Frontal cortex (tissue), 4 donors: ENCODE measurements at places on chromosomes 11 and 22. TPM values are rescaled to one million over a fixed set of nuclear protein-coding genes. Genes with fewer than 3 reads are reported as not detected.

DNA sequence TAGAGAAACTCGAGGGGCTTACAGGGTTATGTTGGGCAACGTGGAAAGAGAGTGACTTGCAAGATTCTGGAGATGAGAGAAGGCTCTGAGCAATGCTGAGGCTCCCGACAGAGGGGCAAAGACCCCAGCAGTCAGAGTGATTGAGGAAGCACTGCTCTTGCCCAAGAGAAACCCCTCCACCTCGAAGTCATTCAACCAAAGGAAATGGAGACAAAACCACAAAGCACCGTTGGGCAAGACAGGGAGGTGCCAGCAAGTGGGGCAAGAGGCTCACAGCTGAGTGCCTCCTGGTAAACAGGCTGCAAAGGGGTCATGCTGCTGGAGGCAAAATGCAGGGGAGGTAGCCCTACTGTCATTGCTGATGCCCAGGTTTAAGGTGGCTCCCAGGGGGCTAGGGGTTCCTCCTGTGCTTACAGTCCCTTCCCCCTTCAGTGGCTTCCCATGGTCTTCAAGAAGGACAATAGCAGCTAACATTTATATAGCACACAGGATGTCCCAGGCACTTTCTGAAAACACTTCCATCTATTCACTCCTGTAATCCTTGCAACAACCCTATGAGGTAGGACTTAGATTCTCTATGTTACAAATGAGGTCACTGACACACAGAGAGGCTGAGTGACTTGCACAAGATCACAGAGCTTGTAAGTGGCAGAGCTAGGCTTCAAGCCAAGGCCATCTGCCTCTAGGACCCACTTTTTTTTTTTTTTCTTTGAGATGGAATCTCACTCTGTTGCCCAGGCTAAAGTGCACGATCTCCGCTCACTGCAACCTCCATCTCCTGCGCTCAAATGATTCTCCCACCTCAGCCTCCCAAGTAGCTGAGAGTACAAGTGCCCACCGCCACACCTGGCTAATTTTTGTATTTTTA, 18.1 kb upstream of the MYH9 start:
- DNase-seq = no peak

DNA sequence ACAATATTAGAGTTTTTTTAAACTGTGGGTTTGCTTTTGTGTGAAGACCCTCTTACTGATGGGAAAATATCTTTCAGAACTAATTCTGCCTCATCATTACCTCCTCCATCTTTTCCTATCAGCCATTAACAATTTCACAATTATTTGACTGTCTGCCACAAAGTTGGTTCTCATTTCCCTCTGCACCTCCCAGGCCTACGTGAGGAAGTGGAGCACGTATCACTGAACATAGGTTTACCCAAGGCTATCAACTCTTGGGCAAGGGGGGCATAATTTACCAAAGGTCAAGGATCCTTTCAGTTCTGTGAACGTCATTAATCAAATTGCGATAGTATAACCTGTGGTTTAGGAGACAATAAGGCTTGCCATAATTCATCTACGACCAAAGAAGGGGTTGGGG, 60.0 kb downstream of the LIF start:
- DNase-seq = no peak

DNA sequence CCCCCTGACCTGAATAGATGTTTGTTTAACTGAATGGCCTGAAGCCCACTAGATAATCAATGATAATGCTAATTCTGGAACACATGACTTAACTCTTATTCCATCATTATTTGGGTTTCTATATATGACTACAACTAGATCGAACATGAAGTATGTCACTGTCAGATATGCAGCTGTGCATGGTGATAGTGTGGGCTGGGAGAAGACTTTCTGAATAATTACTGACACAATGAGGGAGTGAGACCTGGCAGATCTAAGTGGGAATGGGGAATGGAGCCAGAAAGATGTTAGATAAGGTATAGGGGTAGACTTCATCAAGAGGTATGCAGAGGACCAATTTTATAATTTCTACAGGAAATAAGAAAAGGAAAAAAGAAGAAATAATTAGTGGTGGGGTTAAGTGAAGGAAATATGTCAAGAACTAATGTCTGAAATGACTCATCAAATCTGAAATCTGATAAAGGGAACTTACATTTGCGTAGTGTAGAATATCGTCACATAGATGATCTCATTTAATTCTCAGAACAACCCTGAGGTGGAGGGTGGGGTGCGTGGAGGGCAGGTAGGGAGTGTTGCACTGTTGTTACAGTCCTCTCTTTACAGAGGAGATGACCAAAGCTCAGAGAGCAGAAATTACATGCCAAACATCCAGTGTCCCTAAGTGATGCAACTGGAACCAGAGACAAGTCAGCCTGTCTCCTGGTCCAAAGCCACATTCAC, 68.2 kb upstream of the EED start:
- no peak for DNase-seq

DNA sequence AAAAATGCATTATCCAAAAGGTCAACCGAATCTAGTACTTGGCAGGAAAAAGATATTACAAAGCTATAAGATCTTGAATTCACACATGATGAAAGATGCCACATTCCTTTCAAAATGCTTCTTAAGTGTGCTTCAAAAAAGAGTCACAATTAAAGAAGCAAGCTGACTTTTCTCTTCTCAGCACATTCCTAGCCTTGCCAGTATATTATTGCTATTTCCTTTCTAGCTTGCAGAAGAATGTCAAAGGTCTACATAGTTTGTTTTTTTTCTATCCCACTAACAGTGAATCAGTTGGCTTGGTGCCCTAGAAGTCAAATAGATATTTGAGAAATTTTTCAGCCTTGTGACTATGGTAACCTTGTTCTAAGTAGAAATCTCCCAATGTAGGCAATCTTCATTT, 56.8 kb downstream of the GUCY1A2 start:
- no peak for DNase-seq

DNA sequence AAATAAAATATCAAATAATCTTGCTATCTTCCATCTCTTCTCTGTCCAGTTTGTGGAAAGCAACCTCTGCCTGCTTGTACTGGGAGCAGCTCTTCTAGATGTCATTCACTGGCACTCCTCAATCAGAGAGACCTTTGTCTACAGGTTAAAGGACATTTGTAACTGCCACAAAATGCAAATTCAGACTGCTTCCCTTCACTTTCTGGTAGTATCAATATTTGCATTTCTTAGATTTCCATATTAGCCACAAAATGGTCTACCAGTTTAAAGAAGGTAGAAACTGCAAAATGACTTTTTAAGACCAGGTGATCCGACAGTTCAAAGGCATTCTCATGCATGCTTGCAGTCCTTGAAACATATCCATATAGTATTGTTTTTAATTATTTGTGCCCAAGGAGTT, 51.7 kb upstream of the RCN1 start:
- no peak for DNase-seq

Gene CSTPP1
- 46.5 TPM for total RNA-seq

DNA sequence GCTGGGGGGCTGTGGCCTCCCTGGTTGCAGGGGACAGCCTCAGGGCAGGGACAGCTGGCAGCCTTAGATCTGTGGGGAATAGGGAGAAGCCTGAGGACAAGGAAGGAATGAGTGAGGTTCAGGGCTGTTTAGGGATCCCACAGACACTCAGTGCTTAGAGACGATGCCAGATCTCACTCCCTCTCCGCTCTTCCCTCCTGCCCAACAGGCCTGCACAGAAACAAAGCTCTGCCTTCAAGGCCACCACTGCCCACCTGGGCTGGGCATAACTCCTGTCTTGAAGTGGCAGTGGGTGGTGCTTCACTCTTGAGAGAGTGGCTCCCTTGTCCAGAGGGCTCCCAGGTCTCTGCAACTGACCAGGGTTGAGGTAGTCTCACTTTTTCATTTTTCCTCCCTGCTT, 13.1 kb upstream of the CENATAC start:
- DNase-seq = no peak

- no peak for DNase-seq
Observed at GRCh38 chr11:47498149-47498548, 49.2 kb upstream of the RAPSN start.

Gene CYB561A3
- total RNA-seq = 4.9 TPM

Gene OR5P2
- total RNA-seq = not detected

Gene OR2AT4
- total RNA-seq = not detected

- no peak for DNase-seq
Observed at GRCh38 chr11:112748713-112749543, 212.3 kb upstream of the NCAM1 start.

DNA sequence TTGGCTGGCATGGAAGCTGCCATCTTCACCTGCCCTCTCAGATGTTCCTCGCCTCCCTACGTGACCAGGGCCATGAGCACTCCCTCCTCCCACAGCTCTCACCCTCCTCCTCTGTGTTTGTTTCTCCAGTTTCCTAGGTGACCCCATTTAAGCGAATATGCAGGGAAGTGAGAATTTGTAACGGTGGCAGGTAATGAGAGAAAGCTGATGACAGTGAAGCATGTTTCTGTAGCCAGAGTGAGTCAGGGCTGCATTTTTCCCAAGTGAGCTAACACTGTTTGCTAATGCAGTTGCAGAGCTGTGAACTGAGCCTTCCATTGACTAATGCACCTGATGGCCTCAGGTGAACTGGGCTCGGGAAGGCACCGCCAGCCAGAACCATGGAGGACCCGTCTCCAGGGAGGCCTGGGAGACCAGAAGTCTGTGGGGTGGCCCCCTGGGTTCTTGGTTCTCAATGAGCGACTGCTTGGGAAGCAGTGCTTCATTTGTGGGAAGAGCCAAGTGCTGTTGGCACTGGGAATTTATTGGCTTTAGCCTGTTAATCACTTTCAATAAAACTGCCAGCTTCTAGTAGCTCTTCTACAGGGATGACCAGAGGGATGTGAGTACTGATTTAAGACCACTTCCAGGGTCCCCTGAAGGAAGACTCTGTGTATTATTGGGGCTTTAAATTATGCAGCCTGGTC, 64.5 kb downstream of the BARX2 start:
- no peak for DNase-seq

GRCh38 chr11:104813532-104813931, 84.7 kb downstream of the CASP12 start:
- DNase-seq = no peak

- DNase-seq = no peak
Observed at GRCh38 chr11:26086028-26086427, 245.9 kb upstream of the ANO3 start.

- no peak for DNase-seq
Observed at GRCh38 chr11:3159296-3160190, 5.6 kb downstream of the OSBPL5 start.

DNA sequence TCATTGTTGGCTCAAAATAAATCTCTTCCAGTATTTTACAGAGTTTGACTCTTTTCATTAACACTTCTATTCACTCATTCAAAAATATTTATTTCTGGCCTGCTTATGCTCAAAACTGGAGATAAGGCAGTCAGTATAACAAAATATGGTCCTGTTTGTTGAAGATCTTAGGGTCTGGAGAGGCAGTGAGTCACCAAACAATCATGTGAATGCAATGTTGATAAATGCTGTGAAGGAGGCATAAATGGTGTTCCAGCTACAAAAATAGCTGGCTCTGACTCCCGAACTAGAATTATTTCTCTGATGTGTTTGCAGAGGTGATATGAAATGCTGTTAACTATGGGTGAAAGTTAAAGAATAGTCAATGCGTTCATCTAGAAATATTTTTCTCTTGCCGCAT, 390.6 kb downstream of the AASDHPPT start:
- no peak for DNase-seq

DNA sequence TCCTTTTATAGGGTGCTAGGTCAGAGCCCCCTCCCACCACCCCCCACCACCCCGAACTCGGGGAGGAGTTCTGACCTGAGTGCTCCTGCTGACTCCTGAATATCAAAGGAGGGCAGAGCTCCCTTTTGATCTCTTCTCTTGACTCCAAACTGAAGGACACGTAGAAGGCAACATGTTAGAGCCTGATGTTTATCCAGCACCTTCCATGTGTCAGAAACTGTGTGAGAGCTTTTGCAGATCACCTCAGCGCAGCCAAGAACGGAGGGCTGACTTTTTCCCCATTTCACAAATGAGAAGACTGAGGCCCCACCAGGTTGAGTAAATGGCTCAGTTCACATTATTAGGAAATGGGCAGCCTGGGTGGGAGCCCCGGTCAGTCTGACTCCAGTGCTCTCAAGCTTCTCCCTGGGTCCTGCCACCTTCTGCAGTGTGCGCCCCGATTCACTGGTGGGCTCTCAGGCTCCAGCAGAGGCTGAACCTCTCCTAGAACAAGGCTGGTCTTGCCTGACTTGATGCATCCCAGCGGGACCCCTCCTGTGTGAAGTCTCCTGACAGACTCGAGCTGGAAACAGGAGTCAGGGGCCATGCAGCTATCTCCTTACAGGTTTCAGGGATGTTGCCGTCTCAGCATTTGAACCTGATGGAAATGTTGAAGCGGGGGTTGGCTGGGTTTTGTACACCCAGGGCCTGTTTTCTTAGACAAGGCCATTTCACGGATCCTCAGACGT, 98.5 kb downstream of the TSPAN18 start:
- DNase-seq = no peak

Gene VWCE
- 2.0 TPM for total RNA-seq

Gene PYGM
- 0.82 TPM for total RNA-seq

GRCh38 chr22:22195265-22196017, 49.1 kb upstream of the VPREB1 start:
- peak; percentile 39 for DNase-seq

DNA sequence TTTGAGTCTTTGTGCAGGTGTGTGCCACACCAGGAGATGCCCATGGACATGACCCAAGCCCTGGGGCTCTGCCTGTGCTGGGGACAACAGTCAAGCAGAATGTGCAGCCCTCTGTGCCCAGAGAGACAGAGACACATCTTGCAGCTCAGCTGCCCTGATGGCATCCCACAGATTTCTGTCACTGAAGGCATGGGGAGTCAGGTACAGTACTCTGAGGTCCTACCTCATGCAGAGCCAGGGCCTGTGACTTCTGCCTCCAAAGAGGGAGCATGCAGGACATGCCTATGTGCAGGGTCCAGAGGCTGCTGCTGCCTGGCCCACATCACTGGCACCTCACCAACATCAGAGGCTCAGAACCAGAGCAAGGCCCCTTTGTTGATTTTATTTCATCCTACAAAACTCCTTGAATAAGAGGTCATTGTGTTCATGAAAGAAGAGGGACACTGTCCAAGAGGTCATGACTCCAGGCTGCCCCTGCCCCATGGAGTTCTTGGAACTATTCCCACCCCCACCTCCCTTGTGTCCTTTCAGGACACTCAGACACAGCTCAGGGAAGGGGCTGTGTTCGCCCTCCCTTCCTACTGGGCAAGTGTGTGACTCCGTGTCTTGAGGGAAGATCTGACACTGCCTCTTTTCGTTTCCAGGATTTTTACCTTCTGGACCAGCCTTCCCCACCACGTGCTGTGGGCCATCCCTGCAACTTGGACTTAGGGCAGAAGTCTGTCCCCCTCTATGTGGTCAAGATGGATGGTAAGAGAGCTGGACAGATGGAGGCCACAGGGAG, 62.3 kb downstream of the BTG4 start:
- DNase-seq = no peak

DNA sequence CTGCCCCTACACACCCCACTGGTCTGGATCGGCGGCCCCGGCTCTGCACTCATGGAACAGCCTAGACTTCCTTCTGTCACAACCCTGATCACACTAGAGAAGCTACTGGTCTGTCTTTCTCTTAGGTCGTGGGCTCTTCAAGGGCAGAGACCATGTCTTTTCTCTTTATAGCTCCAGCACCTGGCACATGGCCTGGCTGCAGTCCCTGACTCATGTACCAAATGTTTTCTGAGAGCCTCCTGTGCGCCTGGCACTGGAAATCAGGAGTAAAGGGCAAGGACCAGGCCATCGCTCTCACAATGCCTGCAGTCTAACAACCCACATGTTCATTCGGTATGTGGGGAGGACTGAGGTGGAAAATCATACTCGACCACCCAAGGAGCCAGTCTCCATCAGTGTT, 7.5 kb downstream of the ASCC2 start:
- no peak for DNase-seq

- no peak for DNase-seq
Observed at GRCh38 chr11:20844630-20845029, 175.2 kb downstream of the NELL1 start.

- no peak for DNase-seq
Observed at GRCh38 chr11:116471608-116472256, 301.1 kb downstream of the BUD13 start.

- no peak for DNase-seq
Observed at GRCh38 chr11:93169950-93170561, 27.7 kb downstream of the SLC36A4 start.
